Activated gamma-delta T cell (primary cell): ENCODE measurements at places on chromosomes 4 and X.
A peak's percentile ranks its signal among the peaks of the same experiment; 100 is the strongest.

DNA sequence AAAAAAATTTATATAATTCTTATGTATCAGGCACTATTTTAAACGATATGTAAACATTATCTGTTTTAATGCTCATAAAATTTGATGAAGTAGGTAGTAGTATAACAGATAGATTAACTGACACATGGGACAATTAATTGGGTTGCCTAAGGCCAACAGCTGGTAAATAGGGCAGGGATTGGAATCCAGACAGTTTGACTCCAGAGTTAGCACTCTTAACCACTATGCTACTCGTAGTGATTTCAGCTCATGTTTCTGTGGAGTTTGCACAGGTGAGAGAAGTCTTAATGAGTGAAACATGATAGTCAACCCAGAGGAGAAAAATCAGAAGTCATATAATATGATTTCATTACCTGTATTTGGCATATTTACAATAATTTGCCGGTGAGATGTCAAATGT, 126.0 kb upstream of the WDFY3 start:
- no peak for DNase-seq

DNA sequence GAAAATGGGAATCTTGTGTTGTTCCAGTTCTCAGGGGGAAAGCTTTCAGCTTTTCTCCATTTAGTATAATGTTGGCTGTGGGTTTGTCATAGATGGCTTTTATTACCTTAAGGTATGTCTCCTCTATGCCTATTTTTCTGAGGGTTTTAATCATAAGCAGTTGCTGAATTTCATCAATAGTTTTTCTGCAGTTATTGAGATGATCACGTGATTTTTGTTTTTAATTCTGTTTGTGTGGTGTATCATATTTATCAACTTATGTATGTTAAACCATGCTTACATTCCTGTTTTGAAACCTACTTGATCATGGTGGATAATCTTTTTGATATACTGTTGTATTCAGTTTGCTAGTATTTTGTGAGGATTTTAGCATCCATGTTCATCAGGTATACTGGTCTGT, 66.8 kb upstream of the CENPE start:
- no peak for DNase-seq

- peak; percentile 61 for DNase-seq
These were observed 450 bp downstream of the ACSL1 start for GRCh38 chr4:184825141-184825895.

DNA sequence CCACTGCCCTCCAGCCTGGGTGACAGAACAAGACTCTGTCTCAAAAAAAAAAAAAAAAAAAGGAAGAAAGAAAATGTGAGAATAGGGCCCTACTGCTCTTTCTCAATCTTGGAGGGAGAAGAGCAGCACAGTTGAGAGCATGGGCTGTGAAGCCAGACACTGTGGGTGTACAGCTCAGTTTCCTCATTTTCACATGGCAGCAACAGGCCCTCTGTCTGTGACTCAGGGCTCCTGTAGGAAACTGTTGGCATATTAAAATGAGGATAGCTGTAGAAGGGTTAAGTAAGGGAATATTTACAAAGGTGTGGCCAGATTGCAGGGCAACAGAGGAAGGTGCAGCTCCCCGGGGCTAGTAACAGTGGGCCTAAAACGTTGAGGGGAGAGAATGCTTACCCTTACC, 3.4 kb downstream of the AKAP14 start:
- no peak for DNase-seq

DNA sequence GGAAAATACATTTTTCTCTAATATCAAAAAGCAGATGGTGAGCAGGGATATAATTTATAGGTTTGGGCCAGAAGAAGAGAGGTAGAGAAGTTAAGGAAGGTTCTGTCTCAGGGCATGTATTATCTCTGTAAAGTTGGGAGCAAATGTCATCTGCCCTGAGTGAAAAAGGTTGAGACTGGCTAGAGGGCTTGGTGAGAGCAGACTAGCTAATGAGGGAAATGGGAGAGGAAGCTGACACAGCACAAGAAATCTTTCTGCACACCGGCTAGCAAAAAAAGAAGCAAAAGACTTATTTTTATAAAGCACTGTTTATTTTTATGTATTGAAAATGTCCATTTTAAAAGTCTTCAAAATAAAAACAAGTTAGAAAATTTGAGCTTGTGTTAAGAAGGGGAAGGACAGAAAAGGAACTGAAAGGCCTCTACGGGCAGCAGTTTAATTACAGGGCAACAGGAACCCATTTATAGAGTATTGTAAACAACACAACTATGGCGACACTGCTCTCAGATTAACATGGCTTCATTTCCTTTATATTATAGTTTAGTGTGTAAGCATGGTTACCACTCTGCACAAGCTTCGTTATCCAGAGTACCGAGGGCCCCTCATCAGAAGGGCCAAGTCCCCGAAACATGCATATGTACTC, 17.4 kb downstream of the CD40LG start:
- DNase-seq, result no peak

GRCh38 chr4:77202491-77202890, 45.5 kb downstream of the CCNG2 start:
- no peak for DNase-seq

GRCh38 chr4:110275871-110276270, 77.5 kb upstream of the ELOVL6 start:
- no peak for DNase-seq

DNA sequence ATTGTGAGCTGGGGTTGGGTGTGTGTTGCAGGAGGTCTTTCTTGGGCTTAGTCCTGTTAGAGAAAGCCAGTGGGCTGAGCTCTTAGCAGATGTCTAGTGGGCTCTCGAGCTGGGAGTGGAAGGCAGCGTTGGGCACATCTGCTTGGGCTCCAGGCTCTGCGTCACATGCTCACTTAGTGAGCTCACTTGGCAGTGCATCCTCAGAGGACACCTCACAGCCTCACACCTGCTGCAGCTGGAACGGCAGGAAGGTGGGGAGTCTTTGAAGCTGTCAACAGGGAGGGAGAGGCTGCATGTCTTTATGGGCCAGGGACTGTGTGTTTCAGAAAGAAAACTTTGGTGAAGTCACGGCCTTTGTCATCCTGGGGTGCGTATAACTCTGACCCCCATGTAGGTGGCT, 82.2 kb downstream of the PSAPL1 start:
- no peak for DNase-seq

- DNase-seq, result no peak
These were observed 327.8 kb downstream of the PDGFC start for GRCh38 chr4:156643826-156644225.

DNA sequence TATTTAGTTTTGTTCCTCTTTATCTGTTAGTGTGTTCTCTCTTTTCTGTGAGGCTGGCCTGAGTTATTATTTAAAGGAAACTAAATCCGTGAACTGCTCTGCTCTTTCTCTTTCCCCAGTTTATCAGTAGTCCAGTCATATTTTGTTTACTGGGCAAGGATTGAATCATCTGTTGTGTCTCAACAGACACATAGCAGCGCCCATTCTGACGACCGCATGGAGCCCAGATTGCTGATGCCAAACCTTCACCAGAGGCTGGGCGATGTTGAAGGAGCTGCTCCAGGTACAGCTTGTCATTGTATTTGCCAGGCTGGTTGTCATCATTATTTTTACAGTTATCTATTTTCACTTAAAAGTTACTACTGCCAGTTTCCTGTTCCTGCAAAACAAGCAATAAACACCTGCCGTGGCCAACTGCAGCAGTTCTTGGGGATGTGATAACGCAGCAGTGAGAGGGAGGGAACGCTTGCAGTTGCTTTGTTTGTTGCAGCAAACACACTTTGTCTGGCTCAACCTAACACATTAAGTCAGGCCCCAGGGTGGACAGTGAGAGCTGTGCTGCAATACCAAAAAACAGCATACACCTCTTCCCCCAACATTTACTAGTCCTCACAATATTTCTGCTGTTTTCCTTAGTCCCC, 10.1 kb downstream of the REELD1 start:
- DNase-seq, result no peak

DNA sequence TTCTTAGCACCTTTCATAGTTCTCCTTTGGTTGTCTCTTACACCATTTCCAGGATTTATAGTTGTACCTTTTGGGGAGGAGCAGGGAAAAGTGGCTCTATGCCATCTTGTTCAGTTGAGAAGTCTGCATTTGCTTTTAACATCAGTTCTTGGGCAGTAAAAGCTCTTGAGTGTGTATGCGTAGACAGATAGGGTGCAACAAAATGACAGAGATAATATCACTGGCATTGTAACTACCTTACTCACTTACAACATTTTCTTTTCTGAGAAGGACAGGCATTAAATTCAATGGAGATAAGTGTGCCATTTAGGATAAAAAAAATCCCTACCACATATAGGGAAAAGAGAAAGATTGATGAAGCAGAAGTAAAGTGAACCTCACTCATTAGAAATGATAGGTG, 38.9 kb downstream of the ADGRG4 start:
- DNase-seq, result no peak

GRCh38 chr4:74335341-74336021, 27.2 kb downstream of the EPGN start:
- DNase-seq, result no peak
